ENCODE measurements at places on chromosomes 12 and 14.

DNA sequence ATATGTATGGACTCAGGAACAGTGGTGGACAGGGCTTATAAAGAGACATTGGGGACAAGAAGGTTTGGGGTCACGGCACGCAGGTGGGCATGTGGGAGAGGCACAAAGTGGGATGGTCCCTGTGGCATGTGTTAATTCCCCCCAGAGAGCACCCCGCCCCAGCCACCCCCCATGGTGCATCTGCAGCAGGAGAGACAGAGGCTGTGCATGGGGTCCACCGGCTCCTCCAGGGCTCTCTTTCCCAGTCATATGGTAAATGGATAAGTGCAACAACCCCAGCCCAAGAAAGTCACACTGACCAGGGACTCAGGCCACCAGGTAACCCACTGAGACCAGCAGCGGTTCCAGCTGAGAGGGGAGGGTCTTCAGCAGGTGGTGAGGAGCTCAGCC is 242.1 kb downstream of the BCL11B start:
- no peak for DNase-seq

DNA sequence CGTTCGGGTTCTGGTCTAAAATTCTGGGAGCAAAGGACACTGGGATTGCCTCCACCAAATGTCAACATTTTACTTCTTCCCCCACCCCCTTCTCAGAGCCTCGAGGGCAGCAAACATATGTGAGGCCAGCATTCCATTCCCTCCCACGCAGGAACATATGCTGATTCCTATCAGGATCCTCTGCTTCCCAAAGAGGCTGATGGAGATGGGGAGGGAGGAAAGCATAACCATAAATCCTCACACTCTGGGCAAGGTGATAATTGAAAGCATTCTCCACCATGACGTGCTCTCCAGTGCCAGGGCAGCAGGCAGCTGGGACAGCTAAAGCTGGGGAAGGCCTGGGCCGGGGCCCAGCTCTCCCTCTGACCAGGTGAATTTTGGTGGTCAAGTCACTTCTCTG is 395.0 kb downstream of the ZFP36L1 start:
- DNase-seq: no peak

DNA sequence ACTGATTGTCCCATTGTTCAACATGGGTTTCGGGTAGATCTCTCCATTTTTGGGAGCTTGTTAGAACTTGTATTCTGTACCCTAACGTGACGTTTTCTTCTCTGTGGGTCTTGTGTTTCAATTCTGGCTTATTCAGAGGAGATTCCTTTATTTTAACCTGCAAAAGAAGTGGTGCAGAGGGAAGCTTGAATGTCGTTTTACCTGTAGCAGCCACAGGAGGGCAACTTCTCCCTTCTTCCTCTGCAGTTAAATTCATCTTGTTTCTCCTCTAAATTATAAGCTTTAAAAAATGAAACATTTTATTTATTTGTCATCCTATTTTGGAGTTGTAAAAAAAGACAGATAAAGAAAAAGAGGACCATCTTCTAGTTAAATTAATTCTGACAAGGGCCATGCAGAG is 13.7 kb upstream of the CLEC4D start:
- DNase-seq: no peak

DNA sequence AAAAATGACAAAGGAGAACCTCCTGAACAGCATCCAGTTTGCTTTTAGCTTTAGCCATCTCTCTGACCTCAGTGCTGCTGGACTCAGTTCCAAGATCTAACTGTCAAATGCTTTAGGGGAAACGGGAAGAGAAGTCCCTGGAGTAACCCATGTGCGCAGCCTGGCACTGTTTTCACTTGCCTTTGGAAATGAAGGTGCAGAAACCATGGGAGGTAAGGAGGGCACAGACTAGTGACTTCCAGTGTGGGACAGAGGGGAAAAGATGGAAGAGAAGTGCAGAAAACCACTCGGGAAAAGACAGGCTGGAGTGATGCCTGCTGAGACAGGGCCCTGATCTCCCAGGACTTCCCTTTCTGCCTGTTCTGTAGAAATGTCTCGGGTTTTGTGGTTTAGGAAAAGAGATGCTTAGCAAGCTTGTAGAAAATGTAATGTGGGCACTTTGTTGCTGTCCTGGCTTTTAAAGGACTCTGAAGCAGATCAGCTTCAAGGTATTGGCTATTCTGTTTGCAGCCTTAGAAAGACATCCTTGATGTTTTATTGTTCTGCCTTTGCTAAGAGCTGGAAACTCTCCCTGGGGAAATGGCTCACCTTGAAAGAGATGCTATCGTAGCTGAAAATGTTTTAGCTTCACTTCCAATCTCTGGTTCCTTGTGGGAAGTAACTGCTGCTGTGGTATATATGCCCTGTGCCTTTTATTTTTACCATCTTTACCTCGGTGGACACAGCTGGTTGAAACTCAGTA is 124.6 kb upstream of the HIF1A start:
- DNase-seq: no peak

DNA sequence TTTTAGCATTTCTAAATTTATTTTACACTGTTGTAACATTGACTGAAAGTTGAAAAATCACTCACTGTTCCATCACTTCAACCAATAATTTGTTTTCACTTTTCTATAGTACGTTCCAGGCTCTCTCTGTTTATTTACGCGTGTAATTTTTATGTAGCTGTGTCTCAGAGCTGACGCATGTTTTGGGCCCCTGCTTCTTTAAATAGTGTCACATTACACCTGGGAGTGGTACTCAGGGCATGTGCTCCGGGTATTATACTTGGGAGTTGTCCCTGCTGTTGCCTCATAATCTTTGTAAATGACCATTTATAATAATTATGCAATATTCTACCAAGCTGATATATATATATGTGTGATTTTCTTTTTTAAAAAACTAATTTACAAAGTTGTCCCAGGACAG is 132.8 kb upstream of the CPM start:
- DNase-seq: no peak

DNA sequence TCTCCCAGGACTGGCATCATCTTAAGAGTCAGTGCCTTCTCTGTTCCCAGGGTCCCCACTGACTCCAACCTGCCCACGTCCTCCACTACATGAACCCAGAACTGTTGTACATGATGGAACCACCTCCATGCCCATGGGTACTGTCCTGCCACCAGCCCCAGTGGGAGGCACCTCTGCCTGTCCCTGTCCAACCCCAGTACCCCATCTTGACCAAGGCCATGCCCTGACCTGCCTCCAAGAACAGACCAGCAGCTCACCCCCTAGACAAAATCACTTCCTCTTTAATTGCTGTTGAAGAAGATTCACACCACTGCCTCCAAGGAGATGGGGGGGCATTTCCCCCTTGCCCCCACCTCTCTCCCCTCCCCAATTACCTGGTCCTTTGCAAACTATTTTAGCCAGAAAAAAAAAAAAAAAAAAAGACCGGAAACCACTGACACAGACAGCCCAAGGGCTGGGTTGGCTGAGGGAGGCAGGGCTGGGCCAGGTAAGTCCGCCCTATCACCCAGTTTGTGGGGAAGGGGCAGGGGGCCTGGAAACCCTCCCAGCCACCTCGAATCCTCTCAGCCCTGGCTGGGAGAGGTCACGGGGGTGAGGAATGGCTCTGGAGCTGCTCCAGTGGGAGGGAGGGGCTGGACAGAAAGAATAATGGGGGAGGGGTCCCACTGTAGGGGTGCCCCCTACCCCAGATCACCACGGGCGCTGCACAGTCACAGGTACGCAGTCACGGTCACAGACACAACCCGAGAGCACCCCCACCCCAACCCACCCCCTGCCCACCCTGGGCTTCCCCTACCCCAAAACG is 13.4 kb downstream of the AGAP2 start:
- DNase-seq: no peak

DNA sequence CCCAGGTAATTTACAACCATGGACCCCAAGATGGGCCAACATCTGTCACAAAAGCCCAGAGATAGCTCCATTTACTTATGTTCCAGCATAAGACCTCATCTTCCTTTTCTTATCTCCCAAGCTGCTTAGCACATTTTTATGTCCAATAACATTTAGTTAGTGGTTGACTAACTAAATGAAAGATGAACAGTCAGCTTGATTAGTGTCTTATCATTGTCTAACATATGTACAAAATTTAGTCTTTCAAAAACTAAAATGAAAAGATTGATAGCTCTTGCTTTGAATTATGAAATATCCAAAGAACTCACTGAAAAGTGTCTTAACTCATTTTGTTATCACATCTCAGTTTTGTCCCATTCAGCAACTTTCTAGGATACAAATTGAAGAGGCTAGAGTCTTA is 163.1 kb upstream of the EGLN3 start:
- no peak for DNase-seq

GRCh38 chr12:99386907-99387306 is 260.6 kb upstream of the GARIN6 start:
- peak; percentile 74 for DNase-seq

GRCh38 chr12:91868054-91868453 is 277.6 kb downstream of the BTG1 start:
- DNase-seq: no peak

GRCh38 chr14:88188745-88189416 is 134.2 kb downstream of the KCNK10 start:
- DNase-seq: no peak

DNA sequence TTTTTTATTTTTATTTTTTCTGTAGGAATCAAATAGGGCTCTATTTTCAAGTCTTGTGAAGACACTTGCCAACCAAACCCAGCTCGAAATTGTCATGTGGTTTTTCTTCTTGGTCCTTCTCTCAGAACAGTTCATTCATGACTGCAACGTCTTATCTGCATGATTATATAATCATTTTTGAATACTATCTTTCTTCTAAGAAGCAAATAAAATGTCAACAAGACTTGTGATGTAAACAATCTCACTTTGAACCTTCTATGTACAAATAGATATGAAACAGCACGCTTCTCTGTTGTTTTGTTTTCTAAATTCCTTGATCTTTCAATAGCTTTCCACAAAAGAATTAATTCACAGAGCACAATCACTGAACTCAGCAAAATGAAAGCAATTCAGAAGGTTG is 320.7 kb downstream of the SOX5 start:
- no peak for DNase-seq

DNA sequence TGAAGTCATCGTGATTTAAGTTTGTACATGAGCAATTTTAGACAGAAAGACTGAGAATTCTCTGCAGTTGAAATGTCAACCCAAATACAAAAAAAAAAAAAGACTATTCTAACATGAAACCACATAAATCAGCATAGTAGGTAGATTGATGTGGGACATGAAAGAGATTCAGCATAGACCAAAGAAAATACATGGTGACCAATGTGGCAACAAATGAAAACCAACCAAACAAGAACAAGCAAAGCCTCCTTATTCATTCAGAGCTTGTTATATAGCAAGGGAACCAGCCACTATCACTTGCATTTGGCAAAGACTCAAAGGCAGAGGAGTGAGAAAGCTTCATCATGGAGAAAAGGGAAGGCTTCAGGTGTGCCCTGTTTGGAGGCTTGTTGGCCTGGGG is 144.4 kb upstream of the TMPO start:
- DNase-seq: no peak

GRCh38 chr14:77883131-77883846 is 83.4 kb downstream of the ADCK1 start:
- no peak for DNase-seq

DNA sequence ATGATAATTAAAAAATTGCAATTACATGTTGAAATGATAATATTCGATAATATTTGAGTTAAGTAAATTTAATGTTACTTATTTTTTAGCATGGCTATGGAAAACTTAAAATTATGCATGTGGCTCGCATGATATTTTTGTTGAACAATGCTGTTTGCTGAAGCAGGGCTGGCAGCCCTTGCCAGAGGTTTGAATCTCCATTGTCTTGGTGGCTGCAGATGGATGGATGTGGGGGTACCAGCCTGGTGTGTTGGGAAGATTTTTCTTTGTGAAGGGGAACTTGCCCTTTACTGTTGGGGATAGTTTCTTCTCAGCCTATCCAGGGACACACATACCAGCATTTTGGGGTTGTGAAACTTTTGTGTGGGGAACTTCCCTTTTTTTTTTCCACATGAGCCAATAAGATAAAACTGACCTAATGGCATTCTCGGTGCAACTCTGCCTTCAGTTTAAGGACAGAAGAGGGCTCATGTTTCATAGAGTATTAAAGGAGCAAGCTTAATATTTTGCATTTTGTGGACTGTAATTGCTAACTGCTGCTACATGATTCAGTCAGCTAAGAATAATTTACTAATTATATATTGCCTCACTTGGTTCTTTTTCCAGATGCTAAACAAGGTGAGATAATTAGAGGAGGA is 8.8 kb downstream of the RASSF3 start:
- DNase-seq: no peak

DNA sequence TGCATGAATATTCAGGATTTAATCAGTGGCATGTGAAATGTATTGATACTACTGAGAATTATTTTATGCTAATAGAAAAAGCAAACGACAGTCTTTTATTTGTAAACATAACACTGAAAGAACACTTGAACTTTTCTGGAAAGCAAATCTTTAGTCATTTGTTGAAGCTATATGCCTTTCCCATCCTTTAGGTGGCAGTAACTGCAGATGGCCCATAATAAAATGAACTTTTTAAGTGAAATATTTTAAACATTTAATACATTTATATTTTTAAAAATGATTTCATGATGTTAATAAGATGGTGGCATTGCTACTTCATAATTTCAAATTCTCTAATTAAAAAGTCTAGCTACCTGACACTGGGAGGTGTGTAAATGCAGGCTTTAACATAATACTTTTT is 13.9 kb upstream of the KRR1 start:
- DNase-seq: no peak

- DNase-seq: no peak
These were observed 465.7 kb downstream of the NOVA1 start for GRCh38 chr14:26132061-26132645.

DNA sequence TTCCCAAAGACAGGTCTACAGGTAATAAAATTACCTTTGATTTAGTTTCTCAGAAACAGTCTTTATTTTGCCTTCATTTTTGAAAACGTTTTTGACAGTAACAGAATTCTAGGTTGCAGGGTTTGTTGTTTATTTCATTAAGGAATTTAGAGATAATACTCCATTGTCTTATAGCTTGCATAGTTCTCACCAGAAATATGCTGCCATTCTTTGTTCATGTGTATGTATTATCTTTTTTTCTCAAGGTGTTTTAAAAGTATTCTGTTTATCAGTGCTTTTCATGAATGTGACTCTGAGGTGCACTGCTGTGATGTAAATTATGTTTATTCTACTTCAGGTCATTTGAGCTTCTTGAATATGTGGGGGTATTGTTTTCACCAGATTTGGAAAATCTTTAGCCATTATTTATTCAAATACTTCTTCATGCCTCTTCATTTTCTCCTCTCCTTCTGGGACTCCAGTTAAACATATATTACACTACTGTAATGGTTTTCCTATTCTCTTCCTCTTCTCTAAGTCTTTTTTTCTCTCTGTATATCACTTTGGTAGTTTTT is 32.7 kb downstream of the ZNF605 start:
- no peak for DNase-seq

DNA sequence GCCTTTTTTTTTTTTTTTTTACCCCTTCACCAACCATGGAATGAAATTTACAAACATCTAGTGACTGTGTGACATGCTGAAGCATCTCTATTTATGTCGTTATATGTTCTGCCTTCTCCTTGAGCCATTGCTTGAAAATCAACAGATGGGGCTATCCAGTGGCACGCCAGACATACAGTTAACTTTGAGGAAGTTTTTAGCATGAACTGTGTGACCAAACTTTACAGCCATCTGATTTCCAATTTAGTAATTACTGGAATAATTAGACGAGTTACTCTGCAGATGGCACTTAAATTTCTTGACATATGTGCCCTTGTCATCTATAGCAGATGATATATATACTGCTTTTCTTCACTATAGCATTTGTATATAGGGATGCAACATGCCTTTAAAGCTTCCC is 192.1 kb downstream of the SNAPC1 start:
- DNase-seq: no peak

All from RKO (cell line).